B cell (primary cell): ENCODE measurements at places on chromosomes 7 and 10.

GRCh38 chr7:86939197-86939814 lies 120.1 kb downstream of the ELAPOR2 start:
- no peak overlapping the region for H3K4me3 ChIP-seq
- H3K36me3 ChIP-seq: no peaks in the 10 kb centered on the region
- peak; percentile 59 for DNase-seq
- no peak overlapping the region for H3K27ac ChIP-seq

- H3K36me3 ChIP-seq: no peaks in the 10 kb centered on the region
- H3K4me3 ChIP-seq: no peak overlapping the region
- no peak for DNase-seq
- H3K4me1 ChIP-seq: no peaks in the 10 kb centered on the region
These were observed 393.1 kb upstream of the KCND2 start for GRCh38 chr7:119879835-119880234.

DNA sequence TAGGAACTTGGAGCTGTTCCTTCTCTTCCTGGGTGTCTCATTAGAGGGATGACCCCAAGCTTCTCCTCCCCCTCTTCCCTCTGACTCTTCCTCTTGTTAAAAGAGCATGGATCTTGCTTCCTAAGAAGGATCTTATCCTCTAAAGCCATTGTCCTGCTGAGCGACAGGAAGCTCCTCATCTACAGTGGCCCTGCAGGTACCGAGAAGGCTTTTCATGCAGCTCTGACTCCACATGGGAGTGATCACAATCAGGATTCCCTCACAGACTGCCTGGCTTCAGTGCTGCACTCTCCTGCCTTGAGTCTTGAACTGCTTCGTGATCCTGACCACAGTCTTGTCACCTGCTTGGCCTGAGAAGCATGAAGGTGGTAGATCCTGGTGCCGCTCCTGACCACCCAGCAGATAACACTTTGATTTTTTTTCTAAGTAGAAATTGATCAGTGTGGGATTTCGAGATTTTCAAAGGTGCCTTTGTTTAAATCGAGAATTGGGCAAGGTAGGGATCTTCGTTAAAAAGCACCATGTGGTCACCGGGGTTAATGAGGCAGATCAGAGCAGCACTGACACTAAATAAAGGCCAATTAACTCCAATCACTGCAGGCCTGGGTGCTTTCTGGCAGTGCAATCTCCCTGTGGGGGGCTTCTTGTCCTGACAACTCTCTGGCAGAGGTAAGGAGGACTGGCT lies 376.4 kb downstream of the NRG3 start:
- no peak overlapping the region for H3K4me3 ChIP-seq
- H3K4me1 ChIP-seq: no peaks in the 10 kb centered on the region
- no peaks in the 10 kb centered on the region for H3K27me3 ChIP-seq
- no peak overlapping the region for H3K27ac ChIP-seq
- no peak for DNase-seq

DNA sequence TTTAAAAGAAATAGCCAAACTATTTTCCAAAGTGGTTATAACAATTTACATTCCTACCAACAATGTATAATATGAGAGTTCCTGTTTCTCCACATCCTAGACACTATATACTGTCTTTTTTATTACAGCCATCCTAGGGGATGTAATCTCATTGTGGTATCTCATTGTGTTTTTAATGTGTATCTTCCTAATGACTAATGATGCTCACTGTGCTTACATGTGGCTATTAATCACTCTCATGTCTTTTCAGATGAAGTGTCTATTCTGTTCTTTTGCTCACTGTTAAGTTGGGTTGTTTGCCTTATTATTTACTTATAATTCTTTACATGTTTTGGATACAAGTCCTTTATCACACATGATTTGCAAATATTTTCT lies 71.8 kb downstream of the ZNF438 start:
- H3K27me3 ChIP-seq: no peaks in the 10 kb centered on the region
- peaks cover 7% of the 10 kb centered on the region for H3K4me1 ChIP-seq
- no peak overlapping the region for H3K4me3 ChIP-seq
- no peaks in the 10 kb centered on the region for H3K36me3 ChIP-seq
- no peak overlapping the region for H3K27ac ChIP-seq

DNA sequence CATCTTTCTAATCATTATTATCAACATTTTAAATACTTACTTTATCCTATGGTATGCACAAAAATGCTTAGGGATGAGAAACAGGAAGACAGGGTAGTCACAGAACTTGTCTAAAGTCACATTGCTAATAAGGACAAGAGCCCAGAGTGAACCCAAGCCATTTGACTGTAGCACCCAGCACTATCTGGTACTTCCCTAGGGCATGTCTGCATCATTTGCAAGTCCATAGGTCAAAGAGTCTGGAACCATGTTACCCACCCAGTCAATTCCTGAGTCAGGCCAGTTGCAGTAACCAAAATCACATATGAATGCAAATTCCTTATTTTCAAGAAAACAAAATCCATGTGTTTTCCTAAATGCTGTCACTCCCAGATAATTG lies 19.1 kb downstream of the ASAH2 start:
- no peaks in the 10 kb centered on the region for H3K27me3 ChIP-seq
- DNase-seq: no peak
- no peak overlapping the region for H3K27ac ChIP-seq
- no peak overlapping the region for H3K4me3 ChIP-seq

DNA sequence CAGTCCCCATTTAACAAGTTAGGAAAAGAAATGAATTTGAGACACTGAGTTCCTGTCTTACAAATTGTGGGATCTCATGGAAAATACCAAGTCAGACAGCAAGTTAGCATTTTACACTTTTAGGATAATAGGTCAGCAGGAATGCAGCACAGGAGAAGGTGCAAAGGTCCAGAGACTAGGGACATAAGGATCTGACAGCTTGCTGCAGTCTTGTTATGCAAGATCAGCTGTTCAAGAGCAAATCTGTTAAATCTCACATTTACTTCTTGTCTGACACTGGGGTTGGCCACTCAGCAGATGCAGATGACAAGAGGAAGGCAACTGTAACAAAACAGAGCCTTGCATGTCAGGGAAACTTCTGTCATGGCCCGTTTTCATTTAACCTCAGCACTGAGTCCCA lies 239.6 kb downstream of the PHF14 start:
- H3K27ac ChIP-seq: no peak overlapping the region
- no peaks in the 10 kb centered on the region for H3K27me3 ChIP-seq
- no peak for DNase-seq
- H3K36me3 ChIP-seq: no peaks in the 10 kb centered on the region
- no peaks in the 10 kb centered on the region for H3K4me1 ChIP-seq

- no peaks in the 10 kb centered on the region for H3K36me3 ChIP-seq
- no peak overlapping the region for H3K4me3 ChIP-seq
- H3K27me3 ChIP-seq: no peaks in the 10 kb centered on the region
- no peak overlapping the region for H3K27ac ChIP-seq
- peaks cover 8% of the 10 kb centered on the region for H3K4me1 ChIP-seq
- DNase-seq: no peak
These were observed 85.5 kb downstream of the PRTFDC1 start for GRCh38 chr10:24866604-24867583.

GRCh38 chr10:94042001-94042833 lies 48.5 kb downstream of the PLCE1 start:
- no peaks in the 10 kb centered on the region for H3K4me1 ChIP-seq
- H3K27ac ChIP-seq: no peak overlapping the region
- no peaks in the 10 kb centered on the region for H3K27me3 ChIP-seq
- H3K36me3 ChIP-seq: no peaks in the 10 kb centered on the region
- no peak for DNase-seq

DNA sequence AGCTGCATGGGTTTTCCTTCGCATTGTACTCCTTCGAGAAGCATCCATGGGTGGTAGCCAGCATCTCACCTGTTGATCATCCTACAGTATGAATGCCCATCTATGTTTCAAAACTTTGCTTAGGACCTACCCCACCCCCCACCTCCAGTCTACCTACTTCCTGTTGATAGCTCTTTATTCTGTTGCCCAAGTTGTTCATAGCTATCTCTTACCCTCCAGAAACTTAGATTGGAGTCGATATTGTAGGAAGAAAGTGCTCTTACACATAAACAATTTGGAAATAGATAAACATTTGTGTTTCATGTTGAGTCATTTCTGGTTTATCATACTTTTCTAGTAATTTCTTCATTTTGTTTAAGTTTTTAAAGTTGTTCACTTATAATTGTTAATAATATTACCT lies 90.1 kb downstream of the FAS start:
- no peak overlapping the region for H3K27ac ChIP-seq
- DNase-seq: no peak
- no peak overlapping the region for H3K4me3 ChIP-seq
- H3K36me3 ChIP-seq: no peaks in the 10 kb centered on the region
- no peaks in the 10 kb centered on the region for H3K27me3 ChIP-seq

DNA sequence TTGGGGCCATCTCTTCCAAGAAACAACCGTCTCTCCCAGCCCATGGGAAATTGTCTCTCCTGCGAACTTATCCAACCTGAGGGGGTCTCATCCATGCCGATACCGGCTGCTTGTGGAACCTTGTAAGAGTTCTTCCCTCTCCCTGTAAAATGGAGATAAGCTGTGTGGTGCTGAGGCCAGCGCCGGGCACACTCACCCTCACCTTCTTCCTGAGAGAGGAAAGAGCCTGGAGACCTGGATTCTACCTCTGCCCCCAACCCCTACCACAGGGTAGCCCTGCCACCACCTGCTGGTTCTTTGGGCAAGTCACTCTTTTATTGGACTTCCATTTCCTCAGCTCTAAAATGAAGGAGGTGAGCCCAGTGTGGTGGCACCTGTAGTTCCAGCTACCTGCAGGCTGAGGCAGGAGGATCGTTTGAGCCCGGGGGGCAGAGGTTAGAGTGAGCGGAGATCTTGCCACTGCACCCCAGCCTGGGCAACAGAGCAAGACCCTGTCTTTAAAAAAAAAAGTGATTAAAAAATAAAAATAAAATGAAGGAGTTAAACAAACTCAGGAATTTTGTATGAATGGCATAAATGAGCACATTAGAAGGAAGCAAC lies 38.4 kb upstream of the PSAP start:
- H3K4me3 ChIP-seq: peak overlapping the region; percentile 42
- no peaks in the 10 kb centered on the region for H3K27me3 ChIP-seq
- peaks cover 34% of the 10 kb centered on the region for H3K4me1 ChIP-seq

- H3K36me3 ChIP-seq: no peaks in the 10 kb centered on the region
- no peaks in the 10 kb centered on the region for H3K4me1 ChIP-seq
- no peak for DNase-seq
- no peak overlapping the region for H3K27ac ChIP-seq
- H3K4me3 ChIP-seq: no peak overlapping the region
These were observed 269.7 kb upstream of the TPK1 start for GRCh38 chr7:145105561-145105960.

- H3K4me3 ChIP-seq: no peak overlapping the region
- no peaks in the 10 kb centered on the region for H3K36me3 ChIP-seq
- H3K4me1 ChIP-seq: peaks cover 5% of the 10 kb centered on the region
- DNase-seq: peak; percentile 70
- no peak overlapping the region for H3K27ac ChIP-seq
These were observed 74.4 kb upstream of the PAX2 start for GRCh38 chr10:100670828-100671479.

DNA sequence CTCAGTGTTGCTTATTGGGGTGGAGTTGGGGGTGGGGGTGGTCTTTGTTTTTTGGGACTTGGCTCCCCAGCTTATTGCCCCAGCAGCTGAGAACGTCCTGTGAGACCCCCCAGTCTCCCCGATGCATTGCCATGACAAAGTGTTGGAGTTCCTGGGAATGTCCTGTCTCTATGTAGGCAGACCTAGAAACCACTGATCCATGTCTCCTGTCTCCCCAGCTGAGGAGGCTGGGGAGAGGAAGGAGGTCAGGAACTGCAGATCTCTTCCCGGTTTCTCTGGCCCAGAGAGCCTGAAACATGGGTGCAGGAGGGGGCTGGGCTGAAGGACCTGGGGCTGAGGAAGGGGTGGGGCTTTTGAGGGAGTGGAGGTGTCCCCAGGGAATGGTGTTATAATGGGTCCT lies 80.2 kb upstream of the GTF2IRD1 start:
- no peak overlapping the region for H3K27ac ChIP-seq
- no peak for DNase-seq
- H3K4me1 ChIP-seq: peaks cover 15% of the 10 kb centered on the region
- no peak overlapping the region for H3K4me3 ChIP-seq

GRCh38 chr7:44185729-44186128 lies 3.5 kb downstream of the GCK start:
- H3K4me3 ChIP-seq: no peak overlapping the region
- H3K27me3 ChIP-seq: no peaks in the 10 kb centered on the region
- DNase-seq: no peak
- no peak overlapping the region for H3K27ac ChIP-seq
- H3K4me1 ChIP-seq: no peaks in the 10 kb centered on the region

- H3K4me3 ChIP-seq: no peak overlapping the region
- no peak for DNase-seq
- H3K27me3 ChIP-seq: no peaks in the 10 kb centered on the region
- no peaks in the 10 kb centered on the region for H3K36me3 ChIP-seq
- H3K4me1 ChIP-seq: no peaks in the 10 kb centered on the region
- H3K27ac ChIP-seq: no peak overlapping the region
These were observed 529.5 kb upstream of the PCDH15 start for GRCh38 chr10:55330486-55330885.

GRCh38 chr7:44636926-44637325 lies 30.5 kb downstream of the OGDH start:
- no peaks in the 10 kb centered on the region for H3K27me3 ChIP-seq
- no peak overlapping the region for H3K4me3 ChIP-seq
- H3K27ac ChIP-seq: peak overlapping the region; percentile 93
- DNase-seq: no peak

GRCh38 chr7:43083106-43083505 lies 29.3 kb upstream of the HECW1 start:
- no peak overlapping the region for H3K4me3 ChIP-seq
- H3K27ac ChIP-seq: no peak overlapping the region
- DNase-seq: no peak

DNA sequence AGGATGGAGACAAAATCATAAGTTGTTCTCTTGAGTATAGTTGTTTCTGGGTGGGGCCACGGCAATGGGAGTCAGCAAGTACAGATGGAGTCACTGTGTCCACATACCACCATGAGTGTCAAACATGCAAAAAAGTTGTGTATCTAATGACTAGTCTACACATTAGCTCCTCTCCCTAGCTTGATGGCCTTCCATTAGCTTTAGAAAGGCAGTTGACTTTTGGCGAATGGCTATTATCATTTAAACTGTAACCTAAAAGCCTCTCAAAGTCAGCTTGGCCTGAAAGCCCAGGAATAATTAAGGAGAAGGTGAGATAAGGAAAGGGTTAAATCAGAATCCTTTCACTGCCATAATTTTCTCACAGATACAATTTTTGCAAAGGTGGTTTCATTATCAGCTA lies 95.5 kb upstream of the MEOX2 start:
- H3K27ac ChIP-seq: no peak overlapping the region
- no peak overlapping the region for H3K4me3 ChIP-seq
- no peaks in the 10 kb centered on the region for H3K27me3 ChIP-seq
- no peaks in the 10 kb centered on the region for H3K4me1 ChIP-seq
- no peak for DNase-seq

GRCh38 chr7:23249486-23249885 lies 2.9 kb downstream of the GPNMB start:
- H3K4me1 ChIP-seq: peaks cover 12% of the 10 kb centered on the region
- H3K27ac ChIP-seq: no peak overlapping the region
- no peak for DNase-seq
- H3K4me3 ChIP-seq: no peak overlapping the region
- H3K36me3 ChIP-seq: no peaks in the 10 kb centered on the region
- no peaks in the 10 kb centered on the region for H3K27me3 ChIP-seq

- no peaks in the 10 kb centered on the region for H3K27me3 ChIP-seq
- peaks cover 42% of the 10 kb centered on the region for H3K4me1 ChIP-seq
- H3K36me3 ChIP-seq: peaks cover 3% of the 10 kb centered on the region
- DNase-seq: no peak
- H3K27ac ChIP-seq: no peak overlapping the region
- H3K4me3 ChIP-seq: no peak overlapping the region
These were observed 157.0 kb downstream of the TAX1BP1 start for GRCh38 chr7:27897001-27897400.
